ENCODE measurements at places on chromosomes 5 and 9.

- DNase-seq, result peak; percentile 69
Observed at GRCh38 chr5:54738118-54738972, 220.8 kb downstream of the SNX18 start.

- DNase-seq, result no peak
Observed at GRCh38 chr9:3027210-3027609, 183.3 kb upstream of the PUM3 start.

- DNase-seq, result no peak
Observed at GRCh38 chr5:25858019-25858418, 1180.4 kb downstream of the CDH9 start.

GRCh38 chr5:135203593-135204036 is 169.6 kb upstream of the PITX1 start:
- no peak for DNase-seq

Data from fibroblast of skin of back (primary cell).